Stimulated activated CD8-positive, alpha-beta memory T cell treated with anti-CD3 and anti-CD28 coated beads, Interleukin-4, amount 100 ng/mL, for 1 hour (primary cell): ENCODE measurements at places on chromosomes 12 and 14.

- DNase-seq = no peak
Measured at GRCh38 chr14:23354990-23355389, 2.3 kb upstream of the SLC22A17 start.

GRCh38 chr12:54082397-54082892, 28.8 kb downstream of the HOXC4 start:
- DNase-seq = no peak

- no peak for DNase-seq
Measured at GRCh38 chr12:76299536-76300296, 48.5 kb downstream of the BBS10 start.

DNA sequence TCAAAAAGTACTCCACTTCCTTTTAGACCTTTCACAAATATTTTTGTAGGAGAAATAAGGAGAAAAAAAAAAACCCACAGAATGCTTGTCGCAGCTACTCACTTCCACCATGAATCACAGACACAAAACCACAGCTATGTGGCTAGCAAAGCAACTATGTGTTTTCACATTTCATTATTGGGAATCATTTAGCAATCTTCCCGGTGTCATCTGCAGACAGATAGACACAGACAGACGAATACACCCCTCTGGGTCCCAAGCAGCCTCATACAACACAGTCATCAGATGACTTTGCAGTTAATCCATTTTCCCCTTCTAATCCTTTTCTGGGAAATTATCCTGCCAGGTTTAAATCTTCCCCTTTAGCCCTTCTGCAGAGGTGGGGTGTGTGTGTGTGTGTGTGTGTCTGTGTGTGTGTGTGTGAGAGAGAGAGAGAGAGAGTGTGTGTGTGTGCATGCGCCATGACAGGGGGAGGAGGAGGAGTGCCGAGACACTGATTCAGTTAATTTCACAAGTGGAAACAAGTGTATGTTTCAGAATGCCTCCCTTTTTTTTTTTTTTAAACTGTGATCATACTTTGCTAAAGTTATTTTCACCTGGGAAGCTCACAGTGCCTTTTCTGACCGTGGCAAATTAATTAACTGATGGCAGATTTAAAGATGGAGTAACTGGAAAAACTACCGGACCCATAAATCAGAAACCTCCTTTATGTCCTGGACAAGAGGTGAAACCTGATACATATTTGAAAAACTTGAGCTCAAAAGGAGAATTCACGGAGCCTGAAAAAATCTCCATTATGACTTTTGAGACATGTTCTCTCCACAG, 39.9 kb downstream of the LTBP2 start:
- no peak for DNase-seq

DNA sequence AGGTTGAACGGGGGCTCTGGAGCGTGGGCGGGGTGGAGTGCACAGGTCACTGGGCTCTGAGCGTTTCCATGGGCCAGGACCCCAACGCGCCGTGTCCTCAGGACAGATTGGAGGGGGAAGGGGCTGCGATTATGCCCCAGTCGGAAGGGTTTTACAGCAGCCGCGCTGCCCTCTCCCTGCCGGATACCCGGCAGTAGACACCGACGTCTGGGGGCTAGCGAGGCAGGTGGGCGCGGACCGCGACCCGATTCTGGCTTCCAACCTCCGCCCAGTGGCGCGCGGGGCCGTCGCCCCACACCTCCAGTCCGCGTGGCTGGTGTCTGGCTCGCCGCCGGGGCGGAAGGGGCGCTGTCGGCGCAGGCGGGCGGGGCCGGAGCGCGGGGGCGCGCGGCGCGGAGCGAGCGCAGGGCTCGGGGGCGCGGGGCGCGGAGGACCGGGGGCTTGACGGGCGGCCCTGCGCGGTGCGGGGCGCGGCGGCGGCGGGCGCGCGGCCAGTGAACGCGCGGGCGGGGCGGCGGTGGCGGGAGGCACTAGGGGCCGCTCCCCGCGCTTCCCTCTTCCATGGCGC, 2.4 kb upstream of the KIF26A start:
- no peak for DNase-seq

GRCh38 chr12:98725476-98726247, 80.6 kb downstream of the APAF1 start:
- DNase-seq = no peak

- no peak for DNase-seq
Measured at GRCh38 chr12:104577581-104577981, 120.8 kb downstream of the CHST11 start.

- DNase-seq = no peak
Measured at GRCh38 chr12:66765204-66765603, 86.3 kb upstream of the GRIP1 start.
